ENCODE measurements at places on chromosomes 1 and 21.

- no peak for DNase-seq
These were observed 105.1 kb downstream of the COLGALT2 start for GRCh38 chr1:183932412-183932811.

DNA sequence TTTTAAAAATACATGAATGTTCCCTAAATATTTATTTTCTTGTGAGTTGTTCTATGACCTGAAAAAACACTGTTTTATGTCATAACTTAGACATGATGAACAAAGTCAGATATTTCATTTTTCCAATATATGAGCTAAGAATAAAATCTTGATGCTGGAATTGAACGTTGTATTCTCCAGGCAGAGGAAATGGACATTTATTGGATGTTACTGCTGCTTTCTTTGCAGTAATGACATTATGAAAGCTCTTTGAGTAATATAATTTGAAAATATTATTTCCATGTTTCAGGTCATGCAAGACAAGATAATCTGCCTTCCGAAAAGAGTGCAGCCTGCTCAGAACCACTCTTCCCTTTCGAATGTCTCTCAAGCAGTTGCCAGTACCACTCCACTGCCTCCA, 79.5 kb downstream of the LRRC8C start:
- no peak for DNase-seq

DNA sequence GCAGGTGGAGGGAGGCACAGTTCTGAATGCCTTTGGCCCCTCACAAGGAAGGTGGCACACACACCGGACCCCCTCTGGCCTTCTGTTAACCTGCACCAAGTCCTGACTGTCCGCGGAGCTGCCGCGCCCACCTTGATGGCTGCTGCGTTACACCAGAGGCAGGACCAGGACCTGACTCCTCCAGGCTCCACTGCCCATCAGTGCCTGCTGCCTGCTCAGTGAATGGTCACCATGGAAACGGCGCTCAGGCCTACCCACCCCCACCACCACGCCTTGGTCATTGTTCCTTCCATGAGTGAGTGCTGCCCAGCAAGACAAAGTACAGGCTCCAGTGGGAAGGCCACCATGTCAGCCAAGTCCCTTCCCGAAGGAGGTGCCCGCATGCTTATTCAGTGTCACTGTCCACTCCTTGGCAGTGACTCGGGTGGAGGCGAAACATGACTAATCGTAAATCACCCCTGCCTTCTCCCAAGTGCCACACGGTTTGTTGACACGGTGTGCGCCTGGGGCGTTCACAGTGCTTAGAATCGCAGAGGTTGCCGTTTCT, 57.3 kb downstream of the SLC37A1 start:
- DNase-seq: no peak

DNA sequence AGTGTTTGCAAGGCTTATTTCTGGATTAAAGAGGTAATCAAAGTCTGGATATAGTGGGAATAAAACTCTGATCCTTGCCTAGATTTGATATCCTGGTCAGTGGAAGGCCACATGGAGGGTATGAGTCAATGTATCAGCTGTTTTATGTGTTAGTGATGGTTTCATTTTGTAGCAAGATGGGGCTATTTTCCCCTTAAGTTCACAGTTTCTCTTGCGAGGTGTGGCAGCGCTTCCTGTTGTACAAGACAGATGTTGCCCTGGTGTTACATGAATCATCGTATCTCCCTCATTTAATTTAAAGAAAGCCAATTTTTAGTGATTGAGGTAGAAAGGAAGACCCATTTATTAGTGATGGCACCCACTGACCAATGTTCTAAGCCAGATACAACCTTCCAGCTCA, 220.2 kb downstream of the DUSP10 start:
- no peak for DNase-seq

GRCh38 chr1:42926235-42926878, 32.3 kb downstream of the SLC2A1 start:
- DNase-seq: no peak

GRCh38 chr1:169878498-169878897, 15.2 kb downstream of the SCYL3 start:
- DNase-seq: no peak

GRCh38 chr21:39637197-39637970, 24.6 kb downstream of the B3GALT5 start:
- DNase-seq: no peak

- DNase-seq: no peak
These were observed 82.8 kb downstream of the GLIS1 start for GRCh38 chr1:53655931-53656746.

Measured in stimulated activated CD8-positive, alpha-beta memory T cell treated with anti-CD3 and anti-CD28 coated beads, Interleukin-12 subunit alpha, Interleukin-12 subunit beta, amount 100 ng/mL, for 4 hours (primary cell).